ENCODE measurements at places on chromosomes 7 and 10.
A peak's percentile ranks its signal among the peaks of the same experiment; 100 is the strongest.

DNA sequence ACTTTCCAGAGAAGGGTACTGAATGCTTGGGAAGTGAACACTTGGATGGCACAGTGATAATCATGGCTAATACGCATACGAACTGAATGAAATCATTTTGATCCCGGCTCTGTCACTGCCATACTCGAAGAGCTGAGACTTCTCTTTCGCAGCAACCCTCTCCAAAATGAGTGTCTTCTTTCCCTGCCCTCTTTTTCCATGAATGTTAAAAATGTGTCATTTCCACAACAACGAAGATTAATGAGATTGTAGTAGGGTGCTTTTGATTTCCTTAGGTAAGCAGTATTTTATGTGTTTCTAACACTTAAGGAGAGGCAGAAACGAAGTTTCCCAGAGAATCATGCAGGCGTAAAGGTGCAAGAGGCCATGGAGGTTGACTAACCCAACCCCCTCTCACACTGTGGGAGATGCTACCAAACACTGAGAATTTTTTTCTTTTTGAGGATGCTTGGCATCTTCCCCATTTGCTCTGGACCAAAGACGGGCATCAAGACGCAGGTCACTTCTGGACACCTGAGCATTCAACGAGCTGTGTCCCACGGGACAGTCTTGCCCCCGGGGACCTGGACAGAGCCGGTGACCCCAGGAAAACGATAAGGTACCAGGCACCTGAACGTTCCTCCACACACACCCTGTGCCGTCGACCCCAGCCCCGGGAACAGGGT, 823 bp downstream of the COPG2 start:
- peak; percentile 22 for DNase-seq

GRCh38 chr10:114869520-114869892, 47.9 kb downstream of the FHIP2A start:
- no peak for DNase-seq

- no peak for DNase-seq
Measured at GRCh38 chr7:134761266-134761665, 18.2 kb upstream of the CALD1 start.

DNA sequence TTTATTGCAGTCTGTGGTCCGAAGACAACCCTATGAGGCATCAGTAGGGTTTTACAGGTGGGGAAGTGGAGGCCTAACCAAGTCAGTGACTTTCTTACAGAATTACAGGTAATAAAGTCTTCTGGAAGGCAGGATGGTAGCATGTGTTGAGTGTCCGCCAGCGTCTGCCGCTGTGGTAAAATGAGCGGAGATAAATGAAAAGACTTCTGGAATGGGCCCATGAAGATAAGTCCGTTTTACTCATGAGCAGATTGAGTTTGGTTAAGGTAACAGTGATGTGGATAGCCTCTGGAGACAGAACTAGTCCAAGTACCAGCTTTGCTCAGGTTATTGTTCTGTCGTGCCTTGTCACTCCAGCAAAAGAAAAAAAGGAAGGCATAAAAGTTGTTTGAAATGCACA, 966 bp downstream of the FBH1 start:
- peak; percentile 48 for DNase-seq

GRCh38 chr10:51371743-51372142, 297.5 kb downstream of the PRKG1 start:
- DNase-seq: no peak

GRCh38 chr7:129136887-129137642, 7.4 kb upstream of the TSPAN33 start:
- peak; percentile 36 for DNase-seq

- peak; percentile 27 for DNase-seq
Measured at GRCh38 chr10:43221419-43222209, 45.3 kb downstream of the RASGEF1A start.

GRCh38 chr10:81884856-81885255, 9.9 kb downstream of the NRG3 start:
- no peak for DNase-seq

DNA sequence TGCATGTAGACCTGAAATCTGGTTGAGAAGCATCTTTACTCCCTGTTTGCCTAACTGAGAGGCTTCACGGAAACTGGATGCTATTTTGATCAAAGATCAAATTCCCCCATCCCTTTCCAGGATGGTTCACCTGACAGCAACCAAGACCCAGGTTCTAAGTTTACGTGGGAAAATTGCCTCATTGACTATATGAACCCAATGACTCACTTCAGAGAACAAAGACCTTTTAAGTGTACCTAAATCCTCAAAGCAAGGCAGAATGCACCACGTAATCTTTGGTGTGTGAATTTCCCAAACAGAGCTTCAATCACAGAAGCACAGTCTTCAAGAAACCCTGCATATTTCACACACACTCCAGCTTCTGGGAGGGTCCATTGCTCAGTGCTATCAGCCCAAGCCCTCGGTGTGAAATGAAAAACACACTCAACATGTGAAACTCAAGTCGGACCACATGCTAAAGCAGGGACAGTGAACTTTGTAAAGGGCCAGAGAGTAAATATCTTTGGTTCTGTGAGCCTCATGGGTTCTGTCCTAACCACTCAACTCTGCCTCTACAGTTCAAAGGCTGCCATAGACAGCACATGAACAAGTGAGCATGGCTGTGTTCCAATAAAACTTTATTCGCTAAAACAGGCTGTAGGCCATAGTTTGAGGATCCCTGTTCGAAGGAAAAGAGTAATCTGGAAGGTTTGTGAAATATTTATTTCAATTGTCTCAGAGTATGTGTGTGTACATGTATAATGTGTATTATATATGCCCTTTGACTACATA, 275.6 kb upstream of the FOXK1 start:
- DNase-seq: no peak

- DNase-seq: peak; percentile 51
Measured at GRCh38 chr10:79072994-79073645, 4.4 kb downstream of the ZMIZ1 start.

DNA sequence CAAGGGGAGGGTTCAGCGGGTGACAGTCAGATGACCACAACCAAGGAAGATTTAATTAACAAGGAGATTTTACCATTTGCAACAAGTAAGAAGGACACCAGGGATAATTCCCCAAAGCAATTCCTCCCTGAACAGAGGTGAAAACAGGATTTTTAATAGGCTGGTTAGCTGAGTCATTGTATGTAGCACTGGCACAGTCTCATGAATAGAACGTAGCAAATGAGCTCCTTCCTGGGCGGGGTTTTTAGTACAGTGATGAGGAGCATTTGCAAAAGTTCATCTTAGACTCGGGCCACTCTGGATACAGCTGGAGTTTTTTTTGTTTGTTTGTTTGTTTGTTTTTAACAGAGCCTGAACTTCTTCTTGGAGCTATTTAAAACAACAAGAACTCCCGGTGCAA, 39.0 kb downstream of the TAC1 start:
- DNase-seq: no peak

- peak; percentile 69 for DNase-seq
Measured at GRCh38 chr10:90865401-90865800, 6.4 kb upstream of the RPP30 start.

Measured in hematopoietic multipotent progenitor cell treated with erythropoietin and hydrocortisone succinate and interleukin-3 and kit ligand, for 6 days (in vitro differentiated cells).